Activated CD4-positive, alpha-beta T cell treated with anti-CD3 and anti-CD28 coated beads, Interleukin-10, Interleukin-2, amounts not matched to agents 100 ng/mL and 50 ng/mL, durations not matched to agents 16 hours and 8 hours (primary cell): ENCODE measurements at places on chromosomes 6 and 20.
A peak's percentile ranks its signal among the peaks of the same experiment; 100 is the strongest.

DNA sequence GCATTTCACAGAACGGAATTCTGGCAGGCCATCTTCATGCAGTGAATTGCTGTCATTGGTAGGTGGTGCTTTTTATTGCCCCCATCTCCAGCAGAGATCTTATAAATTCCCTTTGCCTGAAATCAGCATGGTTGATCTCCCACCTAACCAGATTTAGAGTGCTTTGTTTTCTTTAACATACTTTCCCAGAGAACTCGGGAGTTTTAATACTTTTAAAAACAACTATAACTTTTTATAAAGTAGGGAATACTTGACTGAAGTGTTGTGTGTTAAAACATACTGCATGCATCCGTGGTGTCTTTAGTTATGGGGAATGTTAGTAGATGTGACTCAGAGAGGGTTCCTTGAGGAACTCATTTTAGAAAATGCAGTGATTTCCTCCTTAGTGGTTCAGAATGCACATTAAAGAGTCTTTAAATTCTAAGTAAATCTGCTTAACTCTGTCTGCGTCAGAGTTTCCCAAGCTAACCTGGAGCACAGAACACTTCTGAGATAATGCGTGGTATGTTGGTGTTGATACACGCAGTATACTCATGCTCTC is 54.9 kb downstream of the AKAP12 start:
- DNase-seq: no peak

GRCh38 chr6:87742106-87742505 is 40.1 kb upstream of the AKIRIN2 start:
- DNase-seq: peak; percentile 94

DNA sequence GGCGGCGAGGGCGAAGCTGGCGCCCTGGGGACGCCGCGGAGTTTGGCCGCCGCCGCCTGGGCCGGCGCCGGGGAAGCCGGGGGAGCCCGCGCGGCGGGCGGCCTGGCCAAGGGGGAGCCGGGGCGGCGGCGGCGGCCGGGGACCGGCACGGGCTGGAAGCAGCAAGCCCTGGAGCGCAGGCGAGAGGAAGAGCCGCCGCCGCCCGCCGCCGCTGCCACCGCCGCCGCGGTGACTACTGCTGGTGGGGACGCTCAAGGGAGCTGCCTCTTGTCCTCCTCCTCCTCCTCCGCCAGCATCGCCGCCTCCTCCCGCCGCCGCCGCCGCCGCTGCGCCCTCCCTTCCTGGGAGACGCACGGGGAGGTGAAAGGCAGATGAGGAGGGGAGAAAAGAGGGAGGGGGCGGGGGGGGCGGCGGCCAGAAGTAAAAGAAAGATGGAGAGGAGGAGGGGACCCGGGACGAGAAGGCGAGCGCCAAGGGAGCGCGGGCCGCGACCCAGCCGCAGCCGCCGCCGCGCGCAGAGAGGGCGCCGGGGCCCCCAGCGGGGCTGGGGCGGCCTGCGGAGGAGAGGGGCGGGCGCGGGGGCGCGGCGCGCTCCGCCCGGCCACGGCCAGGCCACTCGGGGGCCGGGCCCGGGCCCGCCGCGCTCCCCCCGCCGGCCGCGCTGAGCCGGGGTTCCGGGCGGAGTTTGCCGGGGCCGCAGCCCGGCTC is 846 bp downstream of the PDE10A start:
- peak; percentile 16 for DNase-seq

- no peak for DNase-seq
Measured at GRCh38 chr20:47781632-47782031, 3.6 kb downstream of the SULF2 start.

GRCh38 chr20:2379511-2380229 is 1.0 kb upstream of the TGM6 start:
- DNase-seq: peak; percentile 56
